ENCODE measurements at places on chromosomes 13 and 19. TPM values are rescaled to one million over a fixed set of nuclear protein-coding genes. Genes with fewer than 3 reads are reported as not detected.

The EXOC3L2 gene
- total RNA-seq = not detected

The ENOX1 gene
- 10.4 TPM for total RNA-seq

The RXFP2 gene
- total RNA-seq = not detected

The ZSWIM9 gene
- total RNA-seq = 1.3 TPM

The GPC6 gene
- 6.6 TPM for total RNA-seq

The OLFM4 gene
- not detected for total RNA-seq

The CEACAM3 gene
- not detected for total RNA-seq

The CDC42EP5 gene
- total RNA-seq = 0.43 TPM

All from SK-MEL-5 (cell line).